ENCODE measurements at places on chromosomes 6 and 20. TPM values are rescaled to one million over a fixed set of nuclear protein-coding genes. Genes with fewer than 3 reads are reported as not detected.

GRCh38 chr6:44696686-44697085 lies 309.2 kb downstream of the CDC5L start:
- DNase-seq = no peak
- no peak overlapping the region for H3K4me3 ChIP-seq
- no peaks in the 10 kb centered on the region for H3K36me3 ChIP-seq
- no peaks in the 10 kb centered on the region for H3K4me1 ChIP-seq
- no peaks in the 10 kb centered on the region for H3K27me3 ChIP-seq
- no peak overlapping the region for H3K27ac ChIP-seq

GRCh38 chr6:167404385-167405049 lies 79.6 kb downstream of the TTLL2 start:
- H3K27ac ChIP-seq = no peak overlapping the region
- no peak overlapping the region for H3K4me3 ChIP-seq
- H3K27me3 ChIP-seq = peaks cover 21% of the 10 kb centered on the region
- no peak for DNase-seq
- no peaks in the 10 kb centered on the region for H3K36me3 ChIP-seq

- DNase-seq = no peak
- H3K27me3 ChIP-seq = no peaks in the 10 kb centered on the region
- no peak overlapping the region for H3K27ac ChIP-seq
- H3K36me3 ChIP-seq = no peaks in the 10 kb centered on the region
- H3K4me1 ChIP-seq = no peaks in the 10 kb centered on the region
Observed at GRCh38 chr6:139173172-139173571, 38.3 kb downstream of the HECA start.

The GNAS-AS1 gene
- not detected for total RNA-seq

- no peak for DNase-seq
- no peaks in the 10 kb centered on the region for H3K36me3 ChIP-seq
- no peak overlapping the region for H3K27ac ChIP-seq
Observed at GRCh38 chr6:122014961-122015360, 384.5 kb upstream of the HSF2 start.

The NTSR1 gene
- total RNA-seq = 44.1 TPM

The TMEM14B gene
- total RNA-seq = 180 TPM

- H3K36me3 ChIP-seq = no peaks in the 10 kb centered on the region
- no peaks in the 10 kb centered on the region for H3K27me3 ChIP-seq
- no peak for DNase-seq
Observed at GRCh38 chr20:50038574-50038991, 55.8 kb downstream of the SNAI1 start.

GRCh38 chr6:54856129-54856528 lies 9.6 kb downstream of the FAM83B start:
- DNase-seq = no peak
- no peaks in the 10 kb centered on the region for H3K4me1 ChIP-seq
- H3K4me3 ChIP-seq = no peak overlapping the region
- H3K36me3 ChIP-seq = no peaks in the 10 kb centered on the region
- no peak overlapping the region for H3K27ac ChIP-seq
- H3K27me3 ChIP-seq = no peaks in the 10 kb centered on the region

- no peak overlapping the region for H3K4me3 ChIP-seq
- H3K27me3 ChIP-seq = peaks cover 5% of the 10 kb centered on the region
- H3K4me1 ChIP-seq = no peaks in the 10 kb centered on the region
- no peak overlapping the region for H3K27ac ChIP-seq
Observed at GRCh38 chr20:53216856-53217576, 244.9 kb downstream of the TSHZ2 start.

The PNPLA1 gene
- total RNA-seq = not detected

GRCh38 chr6:116982401-116982800 lies 105.4 kb downstream of the RFX6 start:
- H3K4me3 ChIP-seq = no peak overlapping the region
- H3K27me3 ChIP-seq = no peaks in the 10 kb centered on the region
- no peaks in the 10 kb centered on the region for H3K36me3 ChIP-seq
- H3K4me1 ChIP-seq = no peaks in the 10 kb centered on the region
- H3K27ac ChIP-seq = no peak overlapping the region

DNA sequence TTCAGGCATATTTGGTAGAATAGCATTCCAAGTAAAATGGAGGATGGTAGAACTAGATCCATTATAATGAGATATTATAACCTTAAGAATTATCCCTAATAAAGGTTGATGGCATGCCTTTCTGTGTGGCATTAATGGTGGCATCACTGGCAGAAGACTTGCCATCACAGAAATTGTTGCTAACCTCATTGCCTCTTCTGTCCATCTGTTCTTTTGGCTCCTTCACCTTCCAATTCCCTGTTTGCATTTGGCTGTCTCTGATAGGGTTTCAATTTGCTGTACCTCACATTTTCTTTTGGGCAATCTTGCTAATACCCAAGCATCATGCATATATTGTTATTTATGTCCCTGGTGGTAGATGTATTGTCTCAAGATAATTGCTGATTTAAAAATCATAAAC lies 98.9 kb downstream of the SMPDL3A start:
- no peak overlapping the region for H3K4me3 ChIP-seq
- H3K27ac ChIP-seq = no peak overlapping the region
- no peaks in the 10 kb centered on the region for H3K36me3 ChIP-seq
- H3K27me3 ChIP-seq = no peaks in the 10 kb centered on the region
- DNase-seq = no peak

DNA sequence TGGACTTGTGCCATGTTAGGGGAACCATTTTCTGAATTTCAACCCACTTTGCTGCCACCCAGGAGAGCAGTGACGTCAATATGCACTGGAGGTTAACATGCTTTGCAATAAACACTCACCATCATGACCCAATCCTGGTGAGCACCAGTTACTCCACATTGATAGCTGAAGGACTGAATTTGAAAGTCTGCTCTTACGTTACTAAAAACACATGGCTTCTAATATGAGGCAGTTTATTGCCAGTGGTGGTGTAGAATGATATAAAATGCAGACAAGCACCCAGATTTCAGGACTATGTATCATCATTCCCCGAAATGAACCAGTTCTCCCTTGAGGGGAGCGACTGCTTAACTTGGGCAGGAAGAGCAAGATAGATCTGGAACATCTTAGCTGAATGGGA lies 23.8 kb downstream of the RFPL4B start:
- no peak overlapping the region for H3K27ac ChIP-seq
- H3K4me1 ChIP-seq = no peaks in the 10 kb centered on the region
- no peak overlapping the region for H3K4me3 ChIP-seq
- no peaks in the 10 kb centered on the region for H3K27me3 ChIP-seq

The ABHD16B gene
- total RNA-seq = not detected

The BPIFB2 gene
- not detected for total RNA-seq

DNA sequence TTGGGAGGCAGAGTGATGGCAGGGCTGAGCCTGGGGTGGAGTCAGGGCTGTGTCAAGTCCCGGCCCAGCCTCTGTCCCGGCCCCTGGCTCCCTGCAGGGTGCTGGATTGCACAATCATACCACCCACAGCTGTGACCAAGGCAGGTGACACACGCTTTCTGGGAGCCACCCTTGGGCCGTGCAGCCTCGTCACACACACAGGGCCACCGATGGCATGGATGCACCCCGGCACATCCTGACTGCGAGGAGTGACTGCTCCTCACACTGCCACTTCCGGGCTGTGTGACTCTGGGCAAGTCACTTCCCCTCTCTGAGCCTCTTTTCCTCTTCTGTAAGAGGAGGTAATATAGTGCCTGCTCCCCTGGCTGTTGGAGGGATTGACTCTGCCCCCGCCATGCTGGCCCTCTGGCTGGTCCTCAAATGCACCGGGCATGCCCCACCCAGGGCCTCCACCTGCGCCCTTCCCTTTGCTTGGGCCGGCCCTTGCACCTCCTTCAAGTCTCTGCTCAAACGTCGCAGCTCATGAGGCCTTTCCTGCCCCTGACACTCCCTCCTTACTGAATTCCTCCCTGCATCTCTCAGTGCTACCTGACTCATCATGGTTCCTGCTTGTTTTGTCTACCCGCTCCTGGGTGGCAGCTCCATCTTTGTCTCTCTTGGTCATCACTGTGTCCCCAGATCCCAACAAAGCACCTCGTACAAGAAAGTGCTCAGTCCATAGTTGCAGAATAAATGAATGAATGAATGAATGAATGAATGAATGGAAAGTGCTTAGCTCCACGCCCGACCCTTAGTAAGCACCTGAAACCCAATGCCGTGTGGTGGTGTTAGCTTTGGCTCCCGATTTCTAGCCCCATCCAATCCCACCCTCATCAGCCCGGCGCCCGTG lies 93.5 kb downstream of the CEBPB start:
- no peaks in the 10 kb centered on the region for H3K27me3 ChIP-seq
- 0 out of 2 replicates have a peak overlapping the region, but pooled peaks have one; percentile 76 for H3K27ac ChIP-seq
- no peak overlapping the region for H3K4me3 ChIP-seq
- no peaks in the 10 kb centered on the region for H3K36me3 ChIP-seq
- H3K4me1 ChIP-seq = peaks cover 37% of the 10 kb centered on the region
- no peak for DNase-seq

The PGM3 gene
- total RNA-seq = 55.2 TPM

The TCP11 gene
- total RNA-seq = not detected

The CTAGE9 gene
- total RNA-seq = 0.15 TPM

- no peaks in the 10 kb centered on the region for H3K36me3 ChIP-seq
- no peaks in the 10 kb centered on the region for H3K27me3 ChIP-seq
- no peaks in the 10 kb centered on the region for H3K4me1 ChIP-seq
- no peak overlapping the region for H3K27ac ChIP-seq
- DNase-seq = no peak
Observed at GRCh38 chr20:16397086-16397485, 176.2 kb downstream of the KIF16B start.

GRCh38 chr20:16407251-16408067 lies 165.8 kb downstream of the KIF16B start:
- no peak overlapping the region for H3K4me3 ChIP-seq
- H3K27ac ChIP-seq = no peak overlapping the region
- no peaks in the 10 kb centered on the region for H3K27me3 ChIP-seq

- no peaks in the 10 kb centered on the region for H3K27me3 ChIP-seq
- DNase-seq = no peak
- H3K27ac ChIP-seq = no peak overlapping the region
- no peaks in the 10 kb centered on the region for H3K36me3 ChIP-seq
Observed at GRCh38 chr6:128719786-128720185, 163.2 kb upstream of the LAMA2 start.

The HLA-DQA1 gene
- 0.39 TPM for total RNA-seq

The OSTM1 gene
- 277 TPM for total RNA-seq

DNA sequence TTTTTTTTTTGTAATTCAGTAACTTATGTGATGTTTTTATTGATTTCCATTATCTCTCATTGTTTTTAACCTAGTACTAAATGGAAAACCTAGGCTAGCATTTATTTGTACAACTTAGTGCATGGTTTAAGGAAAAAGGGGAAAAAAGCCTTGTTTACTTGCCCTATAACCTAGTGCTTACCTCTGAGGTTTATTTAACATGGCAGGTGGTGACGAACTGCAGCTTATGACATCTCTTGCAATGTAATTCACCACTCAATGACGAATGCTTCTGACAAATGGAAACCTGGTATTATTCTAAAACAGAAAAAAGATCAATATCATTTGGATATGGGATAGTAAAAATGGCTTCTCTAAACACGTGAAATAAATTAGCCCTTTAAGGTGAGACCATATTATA lies 618.6 kb upstream of the FLRT3 start:
- H3K27me3 ChIP-seq = no peaks in the 10 kb centered on the region
- H3K4me1 ChIP-seq = no peaks in the 10 kb centered on the region
- no peak overlapping the region for H3K27ac ChIP-seq
- no peak overlapping the region for H3K4me3 ChIP-seq

The PRRC2A gene
- total RNA-seq = 318 TPM

The CAGE1 gene
- not detected for total RNA-seq

DNA sequence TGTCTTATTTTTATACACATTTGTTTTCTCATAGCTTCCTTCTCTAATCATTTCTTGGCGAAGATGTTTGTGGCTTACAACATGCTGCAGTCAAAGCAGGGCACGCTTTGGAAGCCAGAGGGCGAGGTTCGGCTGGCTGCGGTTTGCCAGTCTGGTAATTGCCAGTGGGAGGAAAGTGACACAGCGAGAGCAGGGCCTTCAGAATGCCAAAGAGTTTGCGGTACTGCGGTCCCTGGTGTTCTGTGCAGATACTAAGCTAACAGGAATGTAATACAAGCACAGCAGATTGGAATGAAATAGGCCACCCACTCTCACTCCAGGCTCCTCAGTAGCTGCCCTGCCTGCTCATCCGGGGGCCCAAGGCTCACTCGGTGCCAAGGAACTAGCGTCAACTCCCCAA lies 58.7 kb upstream of the TGM3 start:
- 0 out of 2 replicates have a peak, but pooled peaks cover 4% of the 10 kb centered on the region for H3K27me3 ChIP-seq
- H3K4me3 ChIP-seq = no peak overlapping the region
- H3K27ac ChIP-seq = no peak overlapping the region
- peak; percentile 12 for DNase-seq
- no peaks in the 10 kb centered on the region for H3K4me1 ChIP-seq
- H3K36me3 ChIP-seq = no peaks in the 10 kb centered on the region

DNA sequence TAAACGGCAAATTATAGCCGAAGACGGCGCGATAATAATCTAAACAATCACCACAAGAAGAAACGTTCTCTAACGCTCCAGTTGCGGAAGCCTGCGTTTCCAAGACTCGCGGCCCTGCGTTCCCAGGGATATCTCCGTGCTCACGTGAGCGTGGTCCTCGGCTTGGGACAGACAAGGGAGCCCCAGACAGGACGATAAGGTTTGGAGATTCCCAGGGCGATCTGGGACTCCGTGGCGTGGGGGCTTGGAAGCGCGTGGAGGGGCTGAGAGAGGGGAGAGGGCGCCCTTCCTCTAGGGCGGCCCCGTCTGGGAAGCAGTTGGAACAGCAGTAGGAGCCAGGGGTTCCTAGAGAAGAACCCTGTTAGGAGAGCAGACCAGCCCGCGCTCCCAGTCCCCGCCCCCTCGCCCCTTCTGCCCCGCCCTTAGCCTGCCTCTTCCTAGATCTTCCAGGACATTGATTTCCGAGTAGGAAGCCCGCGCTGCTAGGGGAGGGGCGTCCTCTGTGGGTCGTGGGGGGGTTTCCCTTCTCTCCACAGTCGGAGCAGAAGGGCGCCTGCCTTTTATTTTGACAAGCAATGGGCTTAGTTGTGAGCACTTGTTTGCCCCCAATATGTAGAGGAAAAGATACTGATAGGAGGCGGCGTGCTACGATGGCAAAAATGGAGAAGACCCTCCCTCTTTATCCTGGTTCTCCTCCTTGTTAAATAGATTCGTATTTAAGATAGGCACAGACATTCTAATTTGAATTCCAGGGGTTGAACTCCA lies 10.6 kb downstream of the NRN1 start:
- peak overlapping the region; percentile 92 for H3K4me3 ChIP-seq
- no peaks in the 10 kb centered on the region for H3K36me3 ChIP-seq
- H3K4me1 ChIP-seq = peaks cover 10% of the 10 kb centered on the region
- peak overlapping the region; percentile 48 for H3K27ac ChIP-seq
- H3K27me3 ChIP-seq = peaks cover 7% of the 10 kb centered on the region

GRCh38 chr6:12343440-12344162 lies 53.4 kb downstream of the EDN1 start:
- no peaks in the 10 kb centered on the region for H3K27me3 ChIP-seq
- DNase-seq = no peak
- H3K27ac ChIP-seq = peak overlapping the region; percentile 98
- no peaks in the 10 kb centered on the region for H3K36me3 ChIP-seq

GRCh38 chr6:116971959-116972358 lies 94.9 kb downstream of the RFX6 start:
- H3K4me1 ChIP-seq = no peaks in the 10 kb centered on the region
- peaks cover 10% of the 10 kb centered on the region for H3K27me3 ChIP-seq
- H3K4me3 ChIP-seq = no peak overlapping the region
- H3K27ac ChIP-seq = no peak overlapping the region
- peak; percentile 30 for DNase-seq
- H3K36me3 ChIP-seq = no peaks in the 10 kb centered on the region

Measured in Panc1 (cell line).